ENCODE measurements at places on chromosomes 3 and 15.

GRCh38 chr3:10391391-10391790 lies 70.5 kb upstream of the SEC13 start:
- no peak for DNase-seq

GRCh38 chr3:30945291-30945690 lies 50.8 kb upstream of the GADL1 start:
- no peak for DNase-seq

GRCh38 chr3:25460751-25461150 lies 32.7 kb downstream of the RARB start:
- no peak for DNase-seq

GRCh38 chr3:197289726-197290125 lies 8.7 kb downstream of the DLG1 start:
- no peak for DNase-seq

Measured in CD4-positive, alpha-beta memory T cell (primary cell).